Motor neuron (in vitro differentiated cells): ENCODE measurements at places on chromosomes 4 and X.

DNA sequence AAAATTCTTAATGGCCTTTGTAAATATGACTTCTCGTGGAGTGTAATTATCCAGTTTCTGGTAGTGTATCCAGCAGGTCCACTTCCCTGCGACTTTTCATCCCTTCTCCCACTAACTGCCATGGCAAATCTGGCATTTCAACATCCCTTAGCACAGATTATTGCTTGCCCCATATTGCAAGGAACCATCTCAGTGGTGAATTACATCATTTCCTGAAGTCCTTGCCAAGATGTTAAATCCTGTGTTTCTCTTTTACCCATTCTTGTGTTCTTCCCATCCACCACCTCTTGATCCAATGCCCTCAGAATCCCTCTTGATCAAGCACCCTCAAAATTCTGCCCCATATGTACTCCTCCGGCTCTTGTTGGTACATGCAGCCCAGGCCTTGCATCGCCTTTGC lies 88.1 kb upstream of the ZNF81 start:
- ATAC-seq: no peak

DNA sequence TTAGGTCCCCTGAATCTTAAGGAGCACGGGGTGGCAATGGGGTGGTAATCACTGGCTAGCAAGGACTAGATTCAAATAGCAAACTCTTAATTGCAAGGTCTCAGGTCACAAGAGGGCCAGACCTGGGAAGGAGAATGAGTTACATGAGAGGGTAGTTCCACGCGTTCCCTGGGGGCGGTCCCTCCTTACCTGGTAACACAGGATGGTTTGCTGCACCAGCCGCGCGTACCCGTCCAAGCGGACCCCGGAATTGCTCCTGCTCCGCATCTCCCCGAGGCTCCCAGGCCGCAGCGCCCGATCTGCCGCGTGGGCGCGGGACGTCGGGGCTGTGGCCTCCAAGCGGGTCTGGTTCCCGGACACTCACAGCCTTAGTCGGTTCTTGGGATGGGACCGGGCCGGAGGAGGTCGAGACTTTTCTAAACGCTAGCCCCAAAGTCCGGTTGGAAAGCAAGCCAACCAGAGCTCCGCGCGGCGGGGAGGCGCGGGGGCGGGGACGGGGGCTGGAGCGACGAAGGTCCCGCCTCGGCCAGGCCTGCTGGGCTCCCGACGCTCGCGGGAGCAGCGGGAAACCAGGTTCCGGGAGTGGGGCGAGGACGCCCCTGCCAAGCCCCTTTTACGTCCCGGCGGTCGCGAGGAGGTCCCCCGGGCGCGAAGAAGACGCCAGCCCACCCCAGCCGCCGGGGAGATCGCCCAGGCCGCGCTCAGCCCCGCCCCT lies at the start of gene PHKA2:
Gene PHKA2, minus strand, starts transcription at position 449 of the 715 bp plus-strand sequence. Its CDS starts 182 bp downstream, at position 267.
- peak; percentile 34 for ATAC-seq

DNA sequence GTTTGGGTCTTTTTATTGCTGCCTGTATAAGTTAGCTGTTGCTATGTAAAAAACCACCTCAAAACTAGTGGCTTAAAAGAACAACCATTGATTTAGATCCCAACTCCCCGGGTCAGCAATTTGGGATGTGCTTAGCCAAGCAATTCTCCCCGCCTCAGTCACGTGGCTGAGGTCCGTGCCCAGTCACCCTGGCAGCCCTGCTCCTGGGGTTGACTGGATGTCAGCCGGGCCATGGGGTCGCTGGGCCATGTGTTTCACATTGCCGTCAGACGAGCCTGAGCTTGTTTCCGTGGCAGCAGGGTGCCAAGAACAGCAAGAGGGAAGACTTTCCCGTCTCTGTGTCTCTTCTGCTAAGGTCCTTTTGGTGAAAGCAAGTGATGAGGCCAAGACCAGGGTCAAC lies 345.7 kb upstream of the FAT1 start:
- no peak for ATAC-seq

- no peak for ATAC-seq
Measured at GRCh38 chrX:138150709-138151108, 560.8 kb downstream of the FGF13 start.

DNA sequence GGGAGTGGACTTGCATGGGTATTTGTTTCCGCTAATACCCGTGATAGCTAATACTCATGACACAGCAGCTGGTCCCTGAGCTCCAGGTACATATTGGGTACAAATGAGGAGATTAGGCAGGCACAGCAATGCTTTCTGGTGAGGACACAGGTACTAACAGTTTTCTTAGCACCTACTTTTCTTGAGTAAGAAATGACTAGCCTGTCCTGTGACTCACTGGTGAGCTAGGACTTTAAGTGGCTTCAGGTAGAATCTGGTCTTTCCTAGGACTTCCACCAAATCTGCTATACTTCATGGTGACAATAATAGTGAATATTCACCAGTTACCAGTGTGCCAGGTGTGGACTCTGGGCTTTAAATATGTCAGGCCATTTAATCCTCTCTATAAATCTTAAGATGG lies 407.4 kb upstream of the NR3C2 start:
- no peak for ATAC-seq

GRCh38 chr4:155657985-155658680 lies 8.5 kb upstream of the GUCY1A1 start:
- no peak for ATAC-seq

GRCh38 chrX:24145303-24146186 lies 4.0 kb upstream of the ZFX start:
- no peak for ATAC-seq

DNA sequence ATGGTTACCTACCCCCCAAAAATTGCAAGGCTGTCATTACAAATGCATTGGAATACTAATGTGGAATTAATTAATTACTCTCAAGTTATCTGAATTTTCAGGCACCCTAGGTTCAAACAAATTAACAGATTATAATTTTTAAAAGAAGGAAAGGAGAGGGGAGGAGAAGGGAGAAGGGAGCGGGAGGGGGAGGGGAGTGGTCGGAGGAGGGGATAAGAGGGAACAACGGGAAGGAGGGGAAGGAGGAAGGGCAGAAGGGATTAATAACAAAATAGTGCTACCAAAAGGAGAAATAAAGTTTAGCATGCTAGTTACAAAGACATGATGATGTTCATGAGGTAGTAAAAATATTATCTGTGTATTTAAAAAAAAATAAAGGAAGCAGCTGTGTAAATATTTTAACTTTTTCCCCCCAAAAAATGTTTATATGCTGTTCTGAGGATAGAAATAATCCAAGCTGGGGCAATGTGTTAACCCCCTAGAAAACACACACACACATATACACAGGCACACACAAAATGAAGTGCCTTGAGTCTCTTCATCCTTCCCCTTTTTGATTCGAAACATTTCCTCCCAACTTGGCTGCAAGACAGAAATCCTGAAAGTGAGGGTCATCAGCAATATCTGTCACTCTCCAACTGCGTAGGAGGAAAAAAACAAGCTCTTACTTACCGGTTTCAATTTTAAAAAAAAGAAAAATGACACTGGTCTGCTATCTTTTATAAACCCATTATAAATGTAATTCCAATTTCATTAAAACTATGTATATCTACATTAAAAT lies 58.8 kb downstream of the PPP3CA start:
- no peak for ATAC-seq

DNA sequence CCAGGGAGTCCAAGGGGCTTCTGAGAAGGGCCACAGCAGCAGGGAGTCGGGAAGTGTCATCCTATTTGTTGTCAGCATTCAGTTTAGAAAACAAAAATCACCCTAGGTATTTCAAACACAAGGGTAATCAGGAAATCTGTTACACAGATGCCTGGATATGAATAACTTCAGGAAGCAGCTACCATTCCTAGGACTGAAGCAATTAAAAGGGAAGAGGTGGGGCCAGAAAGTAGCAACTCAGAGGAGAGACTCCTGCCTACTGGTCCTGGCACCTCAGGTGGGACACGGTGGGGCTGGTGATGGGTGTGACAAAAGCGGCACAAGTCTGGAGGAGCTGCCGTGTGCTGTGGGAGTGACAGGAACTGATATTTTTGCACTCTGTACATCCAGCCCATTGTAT lies 107.9 kb downstream of the PDGFRA start:
- no peak for ATAC-seq

- ATAC-seq: no peak
Measured at GRCh38 chr4:6502747-6503465, 30.5 kb upstream of the PPP2R2C start.

DNA sequence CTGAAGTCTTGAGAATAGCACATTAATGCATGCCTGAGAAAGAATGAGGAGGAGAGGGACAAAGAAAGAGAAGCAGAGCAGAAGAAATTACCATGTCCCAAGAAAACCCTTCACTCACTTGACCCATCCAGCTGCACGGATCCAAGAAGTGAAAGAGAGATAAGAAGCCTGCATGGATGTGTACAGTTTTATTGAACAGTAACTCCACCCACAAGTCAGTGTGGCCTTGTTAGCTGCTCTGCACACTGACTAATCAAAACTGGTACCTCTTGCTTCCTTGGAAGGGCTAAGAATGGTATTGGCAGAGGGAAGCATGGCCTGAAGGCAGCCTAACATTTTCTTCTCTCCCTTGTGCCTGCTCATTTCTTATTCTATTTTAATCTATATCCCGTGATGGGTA lies 163.9 kb downstream of the SLC7A11 start:
- peak; percentile 31 for ATAC-seq

GRCh38 chr4:52343595-52343994 lies 292.5 kb downstream of the SPATA18 start:
- no peak for ATAC-seq

- no peak for ATAC-seq
Measured at GRCh38 chr4:534101-534575, 35.1 kb downstream of the PIGG start.

DNA sequence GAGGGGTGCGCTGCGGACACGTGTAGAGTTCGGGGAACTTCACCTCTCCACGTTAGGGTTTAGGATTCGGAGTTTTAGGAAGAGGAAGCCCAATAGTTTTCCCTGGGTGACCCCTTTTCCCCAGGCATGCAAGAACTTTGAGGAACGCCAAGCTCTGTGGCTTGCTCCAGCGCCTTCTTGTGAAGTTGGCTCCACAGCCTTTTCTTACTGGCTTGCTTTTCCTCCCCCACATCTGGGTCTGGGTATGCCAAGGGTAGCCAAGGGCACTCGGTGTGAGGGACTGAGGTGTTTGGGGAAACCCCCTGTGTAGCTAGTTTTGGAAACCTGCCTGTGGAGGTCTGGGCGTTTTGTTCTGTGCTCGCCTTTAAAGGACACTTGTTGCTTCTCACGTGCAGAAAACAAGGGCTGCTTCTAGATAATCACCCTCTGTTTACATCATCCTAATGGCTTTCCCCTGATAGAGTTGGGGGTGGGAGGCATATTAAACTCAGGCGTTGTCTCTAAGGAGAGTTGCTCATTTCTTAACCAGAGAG lies 746 bp downstream of the EDNRA start:
- ATAC-seq: no peak

GRCh38 chr4:184097241-184097605 lies 120.5 kb downstream of the ENPP6 start:
- ATAC-seq: peak; percentile 89

GRCh38 chrX:103175944-103176753 lies 38.8 kb upstream of the BEX4 start:
- ATAC-seq: peak; percentile 65

- ATAC-seq: no peak
Measured at GRCh38 chr4:154738426-154738825, 5.4 kb upstream of the LRAT start.

DNA sequence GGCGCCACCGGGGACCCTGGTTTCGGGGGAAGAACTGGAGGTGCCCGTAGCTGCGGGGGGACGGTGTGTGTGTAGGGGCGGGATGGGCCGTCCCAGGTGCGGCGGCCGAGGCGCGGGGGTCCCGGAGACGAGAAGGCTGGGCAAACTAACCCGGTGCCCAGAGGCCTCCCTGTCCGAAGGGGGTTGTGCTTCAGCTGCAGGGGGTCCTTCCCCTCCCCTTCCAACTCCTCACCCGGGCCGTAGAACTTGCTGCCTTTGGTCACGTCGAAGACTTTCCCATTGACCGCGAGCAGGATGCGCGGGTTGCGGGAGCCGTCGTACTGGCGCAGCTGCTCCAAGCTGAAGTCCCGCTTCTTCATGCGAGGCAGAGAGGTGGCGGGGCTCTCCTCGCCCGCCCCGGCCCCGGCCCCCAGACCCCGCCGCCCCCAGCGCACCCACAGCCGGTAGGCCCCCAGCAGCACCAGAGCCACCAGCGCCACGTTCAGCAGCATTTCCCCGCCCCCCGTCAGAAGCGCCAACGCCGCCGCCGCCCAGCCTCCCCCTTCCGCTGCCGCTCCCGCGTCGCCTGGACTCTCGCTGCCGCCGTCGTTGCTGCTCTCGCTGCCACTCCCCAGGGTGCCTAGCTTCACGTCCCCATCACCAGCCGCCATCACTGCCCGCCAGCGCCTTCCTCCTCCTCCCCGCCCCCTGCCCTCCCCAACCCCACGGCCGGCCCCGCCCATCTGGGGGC lies at the start of gene PGRMC2:
Gene PGRMC2, minus strand, starts transcription at position 673 of the 730 bp plus-strand sequence. Its CDS starts 23 bp downstream, at position 650.
- ATAC-seq: no peak

- no peak for ATAC-seq
Measured at GRCh38 chr4:89356086-89356485, 48.5 kb upstream of the GPRIN3 start.

DNA sequence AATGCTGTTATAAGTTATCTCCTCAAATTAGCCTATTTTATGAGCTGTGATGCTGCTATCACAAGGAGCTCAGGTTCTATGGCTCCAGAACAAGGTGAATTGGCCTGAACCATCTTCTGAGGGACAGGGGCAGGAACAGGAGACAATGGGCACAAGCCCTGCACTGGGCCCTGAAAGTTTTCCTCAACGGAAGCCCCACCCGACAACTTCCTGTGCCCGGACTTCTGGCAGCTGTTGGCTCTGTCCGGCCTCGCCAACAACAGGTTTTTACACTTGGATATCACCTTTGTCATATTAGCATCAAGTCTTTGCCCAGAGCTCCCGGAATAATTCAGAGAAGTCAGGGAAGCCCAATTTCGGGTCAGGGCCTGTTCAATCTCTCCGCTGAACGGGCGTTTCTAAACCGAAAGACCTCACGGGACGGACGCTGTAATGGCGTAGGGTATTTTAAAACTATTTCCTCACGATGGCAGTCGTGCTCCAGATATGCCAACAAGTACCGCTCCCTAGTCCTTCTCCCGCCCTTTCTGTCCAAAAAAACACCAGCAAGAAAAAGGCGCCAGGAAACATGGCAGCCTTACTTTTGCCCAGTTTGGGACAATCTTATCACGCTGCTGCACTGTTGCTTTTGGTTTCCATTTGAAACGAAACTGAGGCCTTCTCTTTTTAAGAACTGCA lies 201.0 kb upstream of the STK26 start:
- no peak for ATAC-seq

GRCh38 chr4:11019451-11020240 lies 335.1 kb upstream of the CLNK start:
- ATAC-seq: no peak

DNA sequence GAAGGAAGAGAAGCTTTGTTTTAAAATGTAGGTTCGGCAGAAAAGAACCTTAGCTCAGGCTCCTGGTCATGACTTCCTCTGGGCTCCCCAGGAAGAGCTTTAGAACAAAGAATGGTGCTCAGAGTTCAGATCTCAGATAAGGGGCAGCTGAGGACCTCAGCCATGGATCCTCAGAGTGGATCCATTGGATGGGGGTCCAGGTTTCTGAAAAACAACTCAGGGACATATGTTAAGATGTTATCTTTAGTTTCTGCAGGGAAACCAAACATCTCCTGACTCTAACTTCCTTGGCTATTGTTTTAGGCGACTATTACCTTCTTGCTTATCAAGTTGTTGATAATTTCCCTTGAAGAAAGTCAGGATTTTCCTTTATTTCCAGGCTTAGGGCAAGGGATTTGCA lies 5.4 kb downstream of the EVC start:
- no peak for ATAC-seq

GRCh38 chr4:46386570-46386969 lies 3.4 kb downstream of the GABRA2 start:
- ATAC-seq: peak; percentile 43
